Cardiac ventricle fibroblast (primary cell): ENCODE measurements at places on chromosomes 16 and 17. TPM values are rescaled to one million over a fixed set of nuclear protein-coding genes. Genes with fewer than 3 reads are reported as not detected.

ARL5C gene
- total RNA-seq: not detected in 2 replicates

CACNG1 gene
- not detected in 2 replicates for total RNA-seq

C16orf86 gene
- 2.4 and 12.9 TPM in 2 replicates for total RNA-seq

SDK2 gene
- total RNA-seq: 0.19 and 0.49 TPM in 2 replicates

KRT31 gene
- total RNA-seq: not detected in 2 replicates

SNX20 gene
- total RNA-seq: not detected in 2 replicates

TAC4 gene
- not detected in 2 replicates for total RNA-seq
